ENCODE measurements at places on chromosomes 5 and 9.

DNA sequence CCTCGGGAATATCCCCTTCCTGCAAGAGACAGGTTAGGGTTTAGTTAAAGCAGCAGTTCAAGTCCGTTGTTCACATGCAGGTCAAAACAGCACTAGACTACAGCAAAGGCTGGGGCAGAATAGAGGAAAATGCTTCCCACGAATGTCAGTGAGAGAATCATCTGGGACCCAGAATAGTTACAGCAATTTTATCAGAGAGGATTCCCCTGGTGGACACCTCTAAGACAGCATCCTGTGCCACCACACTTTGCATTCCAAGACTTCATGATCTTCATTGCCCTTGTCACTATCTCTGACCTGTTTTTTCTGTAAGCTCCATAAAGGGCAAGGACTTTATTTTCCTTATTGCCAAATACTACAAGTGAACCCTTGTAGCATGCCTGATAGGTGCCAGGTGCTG is 12.9 kb downstream of the GRXCR2 start:
- no peak for DNase-seq

GRCh38 chr5:35672995-35673394 is 55.3 kb downstream of the SPEF2 start:
- peak; percentile 4 for DNase-seq

DNA sequence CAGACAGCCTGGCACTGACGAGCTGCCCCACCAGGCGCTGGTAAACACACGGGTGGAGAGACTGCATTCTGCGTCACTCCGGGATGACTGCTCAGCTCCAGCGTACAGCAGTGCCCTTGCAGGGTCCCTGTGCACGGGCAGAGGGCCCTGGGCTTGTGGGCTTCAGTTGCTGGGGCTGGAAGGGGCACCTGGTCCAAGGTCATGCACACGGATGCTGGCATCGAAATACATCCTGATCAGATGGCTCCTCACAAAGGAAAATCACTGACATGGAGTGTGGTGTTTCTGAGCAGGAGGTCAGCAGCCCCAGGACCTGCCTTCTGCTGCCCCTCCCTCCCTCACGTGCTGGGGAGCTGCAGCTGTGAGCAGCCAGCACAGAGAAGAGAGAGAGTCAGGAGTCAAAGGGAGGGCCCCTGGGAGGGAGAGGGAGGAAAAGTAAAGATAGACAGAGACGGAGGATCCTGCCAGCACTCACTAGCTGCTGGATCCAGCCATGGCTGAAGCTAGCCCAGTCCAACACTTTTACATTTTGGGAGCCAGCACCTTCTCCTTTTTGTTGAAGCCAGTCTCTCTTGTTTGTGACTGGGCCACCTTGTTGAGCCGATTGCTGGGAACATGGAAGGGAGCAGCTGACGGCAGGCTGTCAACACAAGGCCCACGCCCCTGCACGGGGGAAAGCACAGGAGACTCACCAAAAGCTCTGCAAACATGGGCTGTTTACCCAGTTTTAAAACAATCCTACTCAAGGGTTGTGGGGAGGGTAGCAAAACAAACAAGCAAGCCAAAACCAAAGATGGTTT is 166.5 kb upstream of the PHYKPL start:
- DNase-seq = no peak

GRCh38 chr9:96646081-96646991 is 8.8 kb downstream of the PRXL2C start:
- DNase-seq = no peak

DNA sequence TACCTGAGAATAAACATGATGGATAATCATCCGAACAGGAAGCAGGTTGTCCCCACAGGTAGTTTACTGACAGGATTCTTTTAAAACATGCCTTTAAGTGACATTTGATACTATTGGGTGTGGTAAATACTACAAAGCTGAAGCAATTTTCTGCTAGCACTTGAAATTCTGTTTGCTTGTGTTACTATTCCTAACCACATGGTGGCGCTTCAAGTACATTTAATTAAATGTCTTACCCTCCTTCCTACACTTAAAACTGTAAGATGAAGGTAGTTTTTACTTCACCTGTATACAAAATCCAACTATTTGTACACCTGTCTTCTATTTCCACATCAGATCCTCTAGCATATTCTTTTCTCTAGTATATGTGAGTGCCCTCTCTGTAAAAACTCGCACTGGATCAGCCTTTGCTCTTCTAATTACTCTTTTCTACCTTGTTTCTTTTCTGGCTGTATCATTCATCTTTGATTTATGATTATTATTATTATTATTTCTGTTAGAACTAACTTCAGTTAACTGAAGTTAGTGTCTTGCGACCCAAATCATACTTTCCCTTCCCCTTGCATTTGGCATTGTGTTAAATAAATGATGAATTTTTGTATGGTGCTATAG is 18.4 kb downstream of the SLC25A46 start:
- DNase-seq = peak; percentile 23

- no peak for DNase-seq
These were observed 40.8 kb downstream of the CHSY3 start for GRCh38 chr5:129945028-129945427.

DNA sequence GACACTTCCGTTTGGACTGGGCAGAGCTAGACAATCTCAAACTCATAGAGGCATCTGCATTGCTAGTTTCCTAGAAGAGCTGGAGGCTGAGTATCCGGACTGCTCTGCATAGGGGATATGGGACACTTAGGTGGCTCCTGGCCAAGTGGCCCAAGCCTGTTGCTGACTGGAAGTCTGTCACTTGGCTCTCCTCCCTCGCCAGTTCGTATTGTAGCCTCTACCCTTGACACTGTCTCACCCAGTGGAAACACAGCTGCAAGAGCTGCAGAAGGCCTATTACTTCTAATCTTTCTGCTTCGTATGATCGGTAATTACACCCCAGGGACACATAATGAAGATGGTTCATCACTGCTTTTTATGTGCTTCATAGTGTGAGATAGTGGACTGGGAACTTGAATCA is 34.7 kb downstream of the ITGA1 start:
- no peak for DNase-seq

- no peak for DNase-seq
These were observed 38.8 kb downstream of the MYO10 start for GRCh38 chr5:16897284-16897704.

DNA sequence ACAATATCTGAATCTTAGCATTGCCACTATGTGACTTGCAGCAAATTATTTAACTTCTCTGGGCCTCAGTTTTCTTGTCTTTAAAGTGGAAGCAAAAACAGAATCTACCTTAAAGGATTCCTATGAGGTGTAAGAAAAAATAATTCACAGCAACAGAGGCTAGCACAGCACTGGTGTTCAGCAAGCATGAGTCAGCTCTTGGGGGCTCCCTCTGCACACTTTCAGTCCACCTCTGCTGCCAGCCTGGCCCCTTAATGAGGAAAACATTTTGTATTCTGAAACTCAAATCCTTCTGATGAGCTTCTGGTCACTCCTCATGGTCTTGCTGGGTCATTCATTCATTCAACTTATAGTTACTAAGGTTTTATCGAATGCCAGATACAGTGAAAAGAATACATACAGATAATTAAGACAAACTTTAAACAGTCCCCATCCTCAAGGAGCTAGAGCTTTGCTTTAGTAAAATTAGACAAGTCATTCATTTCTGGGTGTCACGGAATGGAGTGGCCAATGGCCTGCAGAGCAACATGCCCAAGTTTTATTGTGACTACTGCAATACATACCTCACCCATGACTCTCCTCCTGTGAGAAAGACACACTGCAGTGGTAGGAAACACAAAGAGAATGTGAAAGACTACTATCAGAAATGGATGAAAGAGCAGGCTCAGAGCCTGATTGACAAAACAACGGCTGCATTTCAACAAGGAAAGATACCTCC is 26.8 kb upstream of the IQGAP2 start:
- DNase-seq = no peak

- no peak for DNase-seq
These were observed 102.5 kb upstream of the SLC44A1 start for GRCh38 chr9:105141976-105142250.

DNA sequence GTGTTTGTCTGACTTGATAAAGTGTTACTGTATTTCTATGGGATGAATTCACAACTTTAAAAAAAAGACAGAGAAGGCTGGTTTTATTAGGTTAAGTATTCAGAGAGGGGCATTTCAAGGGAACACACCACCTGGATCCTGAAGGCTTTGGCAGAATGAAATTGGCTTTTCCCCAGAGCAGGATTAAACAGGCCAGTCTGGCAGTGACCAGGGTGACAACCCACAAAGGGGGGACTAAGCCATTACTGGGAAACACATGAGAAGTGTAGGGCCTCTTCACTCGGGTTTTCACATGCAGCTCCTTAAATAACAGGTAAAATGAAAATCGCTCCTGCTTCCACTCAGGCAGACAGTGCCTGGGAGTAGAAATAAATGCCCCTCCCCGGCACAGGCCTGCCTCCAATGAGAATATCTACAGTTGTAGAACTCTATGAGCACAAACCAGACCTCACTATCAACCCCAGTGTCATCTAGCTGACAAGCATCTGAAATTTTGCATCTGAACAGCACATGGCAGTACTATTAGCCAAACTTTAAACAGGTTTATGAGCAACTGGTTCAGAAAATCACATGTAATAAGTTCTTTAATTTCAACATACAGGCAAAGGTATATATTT is 85.8 kb downstream of the LHFPL2 start:
- no peak for DNase-seq

DNA sequence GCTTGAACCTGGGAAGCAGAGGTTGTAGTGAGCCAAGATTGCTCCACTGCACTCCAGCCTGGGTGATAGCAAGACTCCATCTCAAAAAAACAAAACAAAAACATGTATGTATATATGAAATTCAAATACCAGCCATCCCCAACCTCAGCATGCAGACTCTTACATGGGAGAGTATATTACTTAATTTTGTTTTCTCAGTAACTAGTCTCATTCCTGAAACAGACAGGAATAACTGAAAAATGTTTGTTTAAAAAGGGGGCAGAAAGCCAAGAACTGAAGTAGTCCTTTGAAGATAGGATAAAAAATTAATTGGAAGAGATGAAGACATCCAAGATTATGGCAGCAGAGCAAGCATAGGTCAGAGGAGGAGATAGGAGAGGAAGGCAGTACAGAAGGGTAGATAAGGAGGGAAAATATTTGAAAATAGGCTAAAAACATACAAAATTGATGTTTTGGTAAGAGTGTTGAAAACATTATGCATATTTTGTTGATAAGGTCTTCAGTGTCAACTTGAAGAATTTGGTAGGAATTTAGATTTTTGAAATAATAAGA is 309.9 kb downstream of the MAT2B start:
- DNase-seq = no peak

GRCh38 chr5:158413122-158413680 is 554.3 kb upstream of the CLINT1 start:
- DNase-seq = no peak

- no peak for DNase-seq
These were observed 213.4 kb downstream of the PTTG1 start for GRCh38 chr5:160635046-160635445.

DNA sequence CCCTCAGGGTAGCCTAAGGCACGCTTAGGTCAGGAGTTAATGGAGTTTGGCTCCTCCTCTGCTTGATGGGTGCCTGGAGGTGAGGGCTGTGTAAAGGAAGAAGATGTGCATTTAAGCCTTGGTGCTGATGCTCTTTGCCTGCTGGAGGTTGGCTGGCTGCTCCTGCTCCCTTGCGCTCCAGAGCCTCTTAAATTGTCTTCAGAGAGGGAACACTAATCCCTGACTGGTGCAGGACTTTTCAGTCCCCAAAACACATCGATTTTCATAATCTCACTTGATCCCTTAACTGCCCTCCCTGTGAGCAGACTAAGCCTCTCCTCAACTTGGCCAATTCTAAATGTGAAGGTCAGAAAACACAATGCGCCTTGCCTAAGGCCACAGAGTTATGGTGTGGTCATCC is 16.2 kb upstream of the TCOF1 start:
- DNase-seq = no peak

DNA sequence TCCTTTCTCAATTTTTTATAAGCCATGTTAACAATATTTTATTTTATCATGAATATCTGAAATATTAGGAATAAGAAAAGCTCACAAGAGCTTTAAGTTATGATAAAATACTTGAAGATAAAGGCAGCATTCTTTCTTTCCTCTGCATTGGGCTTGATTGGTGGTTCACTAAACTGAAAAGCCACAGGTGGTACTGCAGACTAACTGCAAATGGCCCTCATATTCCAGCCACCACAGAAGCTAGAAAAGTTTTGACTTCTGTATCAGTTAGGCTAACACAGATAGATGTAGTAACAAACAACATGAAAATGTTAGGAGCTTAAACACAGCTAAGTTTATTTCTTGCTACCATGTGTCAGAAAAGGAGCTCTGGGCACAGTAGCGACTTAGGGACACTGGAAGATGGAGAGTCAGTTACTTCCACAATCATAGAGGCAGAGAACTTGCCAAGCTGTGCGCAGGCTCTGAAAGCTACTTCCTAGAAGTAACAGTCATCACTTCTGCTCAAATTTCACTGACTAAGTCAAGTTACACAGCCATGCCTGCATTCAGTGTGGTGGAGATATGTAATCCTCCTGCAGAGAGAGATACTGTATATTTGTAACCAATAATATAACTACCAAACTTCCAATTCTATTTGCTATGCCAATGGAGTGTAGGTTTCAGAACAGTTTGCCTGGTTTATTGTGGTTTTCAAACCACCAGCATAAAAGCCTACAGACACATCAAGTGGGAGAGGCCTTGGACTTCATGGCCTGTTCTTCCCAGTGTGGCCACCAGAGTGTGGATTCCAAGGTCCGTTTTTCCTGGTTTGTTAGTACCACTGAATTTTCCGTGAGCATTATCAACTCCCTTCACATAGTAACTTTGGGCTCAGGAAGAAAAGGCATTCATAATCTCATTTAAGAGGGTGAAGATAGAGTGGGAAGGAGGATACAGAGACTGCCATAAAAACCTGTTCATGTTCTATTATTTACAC is 268.3 kb downstream of the PJA2 start:
- DNase-seq = no peak

GRCh38 chr5:55853818-55854217 is 2.7 kb downstream of the IL31RA start:
- DNase-seq = no peak

- no peak for DNase-seq
These were observed 2.4 kb upstream of the C9orf50 start for GRCh38 chr9:129623331-129623730.

DNA sequence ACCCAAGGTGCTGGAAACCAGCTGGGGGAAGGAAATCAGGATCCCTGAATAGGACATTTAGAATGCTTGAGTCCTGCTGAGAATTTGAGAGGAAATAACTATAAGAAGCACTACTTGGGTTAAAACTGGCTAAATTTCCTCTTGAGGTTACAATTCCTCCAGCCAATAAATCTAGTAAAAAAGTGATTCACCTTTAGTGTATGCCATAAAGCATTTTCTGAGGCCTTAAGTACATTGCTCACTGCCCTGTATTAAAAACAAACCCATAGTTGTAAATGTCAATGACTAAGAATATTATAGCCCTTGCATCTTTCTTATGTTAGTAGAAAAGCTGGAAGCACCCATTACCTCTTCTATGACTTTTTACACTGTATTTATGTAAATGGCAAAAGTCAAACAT is 634.7 kb upstream of the ARRDC3 start:
- DNase-seq = no peak

- no peak for DNase-seq
These were observed 1436.0 kb upstream of the NUDT12 start for GRCh38 chr5:104998572-104998971.

Data from nephron progenitor cell (in vitro differentiated cells).